CD4-positive, alpha-beta T cell (primary cell): ENCODE measurements at places on chromosomes 4 and X. TPM values are rescaled to one million over a fixed set of nuclear protein-coding genes. Genes with fewer than 3 reads are reported as not detected.

DNA sequence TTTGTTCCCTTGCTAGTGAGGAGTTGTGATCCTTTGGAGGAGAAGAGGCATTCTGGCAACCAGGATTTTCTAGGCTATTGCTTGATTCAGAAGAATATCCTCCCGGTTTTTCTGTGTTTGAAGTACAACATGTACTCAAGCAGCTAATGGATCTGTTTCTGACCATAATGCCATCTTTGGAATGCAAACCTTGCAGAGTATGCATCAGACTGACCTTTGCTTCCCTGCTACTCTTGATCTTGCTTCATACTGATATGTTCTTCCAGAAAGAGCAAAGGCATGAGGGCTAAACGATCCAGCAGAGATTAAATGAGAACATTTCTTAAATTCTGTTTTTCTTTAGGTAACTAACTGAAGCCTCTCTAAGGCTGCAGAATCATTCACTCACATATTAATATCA is 265.4 kb upstream of the SLC7A11 start:
- DNase-seq: no peak

GAGE12F gene
- not detected for total RNA-seq

PAGE1 gene
- not detected for total RNA-seq

DNA sequence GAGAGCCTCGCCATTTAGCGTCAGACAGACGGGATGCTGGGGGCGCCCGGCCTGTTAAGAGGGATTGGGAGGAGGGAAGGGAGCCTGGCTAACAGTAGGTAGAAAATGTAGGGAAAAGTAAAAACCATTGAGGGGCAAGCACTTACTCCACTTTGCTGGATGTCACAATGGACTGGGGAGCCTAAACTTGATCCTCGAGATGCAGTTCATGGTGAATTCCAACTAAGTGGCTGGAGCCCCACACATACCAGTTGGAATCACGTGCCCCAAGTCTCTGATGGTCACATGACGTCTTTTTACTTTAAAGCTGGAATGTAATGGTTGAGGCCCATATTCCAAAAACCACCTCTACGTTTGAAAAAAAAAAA is 1.5 kb downstream of the PLS3 start:
- no peak for DNase-seq

TMEM47 gene
- total RNA-seq: not detected
